ENCODE measurements at places on chromosomes 12 and 14. TPM values are rescaled to one million over a fixed set of nuclear protein-coding genes. Genes with fewer than 3 reads are reported as not detected.

IL31 gene
- not detected for total RNA-seq

FERMT2 gene
- total RNA-seq = 100 TPM

ITGB7 gene
- total RNA-seq = 0.80 TPM

SSTR1 gene
- under 0.01 TPM for total RNA-seq

P2RX2 gene
- total RNA-seq = not detected

TRIAP1 gene
- 26.6 TPM for total RNA-seq

FOXA1 gene
- total RNA-seq = 0.09 TPM

CARMIL3 gene
- total RNA-seq = 0.27 TPM

GNB3 gene
- total RNA-seq = 4.7 TPM

MIPOL1 gene
- total RNA-seq = 10.5 TPM

SYCP3 gene
- total RNA-seq = 0.13 TPM

SLCO1B1 gene
- 0.04 TPM for total RNA-seq

DNA sequence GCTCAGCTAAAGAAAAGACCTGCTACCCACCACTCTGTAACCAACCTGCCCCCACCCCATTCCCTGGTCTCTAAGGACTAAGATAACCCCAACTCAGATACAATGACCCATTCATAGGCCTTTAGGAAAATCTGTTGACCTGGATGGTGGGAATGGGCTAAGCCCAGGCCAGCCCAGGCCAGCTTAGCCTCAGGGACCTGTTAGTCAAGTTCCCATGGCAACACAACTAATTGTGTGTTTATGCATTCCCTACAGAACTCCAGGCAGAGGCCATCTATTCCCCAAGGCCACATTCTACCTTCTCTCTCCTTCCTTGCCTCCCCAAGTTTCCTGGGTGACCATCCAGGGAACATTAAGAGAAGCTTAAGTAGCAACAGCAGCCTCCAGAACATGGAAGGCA, 16.1 kb upstream of the KRT8 start:
- no peak for DNase-seq

DNA sequence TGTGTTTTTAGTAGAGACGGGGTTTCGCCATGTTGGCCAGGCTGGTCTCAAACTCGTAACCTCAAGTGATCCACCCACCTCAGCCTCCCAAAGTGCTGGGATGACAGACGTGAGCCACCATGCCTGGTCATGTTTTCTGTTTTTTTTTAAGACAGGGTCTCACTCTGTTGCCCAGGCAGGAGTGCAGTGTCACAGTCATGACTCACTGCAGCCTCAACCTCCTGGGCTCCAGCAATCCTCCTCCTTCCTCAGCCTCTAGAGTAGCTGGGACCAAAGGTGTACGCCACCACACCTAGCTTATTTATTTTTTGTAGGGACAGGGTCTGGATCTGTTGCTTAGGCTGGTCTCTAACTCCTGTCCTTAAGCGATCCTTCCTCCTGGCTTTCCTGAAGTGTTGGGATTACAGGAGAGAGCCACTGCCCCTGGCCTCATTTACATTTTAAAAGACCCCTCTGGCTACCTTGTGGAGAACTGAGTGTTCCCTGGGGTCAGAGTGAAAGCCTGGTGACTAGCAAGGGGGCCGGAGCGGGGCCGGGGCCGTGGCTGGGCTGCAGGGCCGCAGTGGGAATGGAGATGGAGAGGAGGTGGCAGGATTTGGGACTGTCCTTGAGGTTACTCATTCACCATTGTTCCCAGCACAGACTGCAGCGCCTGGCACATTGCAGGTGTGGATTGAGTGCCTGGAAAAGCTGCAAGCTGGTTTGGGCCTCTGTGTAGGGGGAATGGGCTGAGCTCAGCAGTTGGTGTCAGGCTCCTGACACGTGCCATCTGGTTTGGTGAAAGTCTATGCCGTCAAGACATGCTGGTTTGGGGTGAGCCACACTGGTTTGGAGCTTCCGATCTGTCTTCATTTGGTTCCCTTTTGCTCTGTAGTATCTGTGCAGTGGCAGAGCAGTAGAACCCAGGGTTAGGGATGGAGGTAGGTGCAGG, 18.1 kb downstream of the KMT5A start:
- DNase-seq = no peak

DNA sequence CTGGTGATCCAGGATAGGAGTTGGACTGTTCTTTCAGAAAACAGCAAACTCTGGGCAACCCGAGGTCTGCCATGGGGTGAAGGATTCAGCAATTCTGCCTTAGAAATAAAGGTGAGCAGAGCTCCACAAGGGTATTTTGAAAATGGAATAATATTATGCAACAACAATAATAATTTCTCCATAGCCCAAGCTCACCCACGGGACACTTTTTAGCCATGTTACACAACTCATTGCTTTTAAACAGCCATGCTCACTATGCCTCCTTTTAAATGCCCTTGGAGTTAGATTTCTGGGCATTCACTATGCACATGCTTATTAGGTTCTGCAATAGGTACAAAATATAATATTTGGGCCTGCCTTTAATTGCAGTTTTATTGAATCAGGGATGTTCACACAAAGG, 37.2 kb downstream of the SLC35F4 start:
- DNase-seq = no peak

- DNase-seq = no peak
These were observed 66.3 kb downstream of the SRRM4 start for GRCh38 chr12:119047641-119048040.

GRCh38 chr14:90381999-90382451, 14.8 kb upstream of the CALM1 start:
- peak; percentile 48 for DNase-seq

- no peak for DNase-seq
These were observed 9.1 kb downstream of the CAMKK2 start for GRCh38 chr12:121287267-121287954.

GRCh38 chr12:50039151-50039835, 14.0 kb upstream of the RACGAP1 start:
- peak; percentile 74 for DNase-seq

DNA sequence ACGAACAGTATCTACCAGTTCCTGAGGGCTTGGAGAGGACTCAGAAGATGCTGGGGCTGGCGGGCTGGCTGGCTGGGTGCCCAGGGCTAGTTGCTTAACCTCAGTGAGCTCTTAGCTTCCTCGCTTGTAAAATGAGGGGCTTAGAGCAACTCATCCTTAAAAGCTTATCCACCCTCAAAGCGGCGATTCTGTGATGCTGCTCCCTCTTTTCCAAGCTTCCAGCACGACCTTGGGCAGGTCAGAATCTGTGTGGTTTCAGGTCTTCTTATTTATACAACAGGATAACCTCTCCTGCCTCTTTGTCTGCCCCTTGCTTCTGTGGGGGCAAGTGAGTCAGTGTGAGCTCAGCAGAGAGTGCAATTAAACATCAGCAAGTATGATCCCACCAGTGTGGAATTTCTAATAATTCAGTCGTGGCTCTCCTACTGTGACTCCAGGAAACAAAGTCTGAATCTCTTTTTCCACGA, 281.8 kb downstream of the KSR2 start:
- DNase-seq = peak; percentile 49

- DNase-seq = no peak
These were observed 22.8 kb upstream of the USP44 start for GRCh38 chr12:95573951-95574576.

- peak; percentile 8 for DNase-seq
These were observed 165.5 kb upstream of the NOS1 start for GRCh38 chr12:117526757-117527478.

- DNase-seq = no peak
These were observed 6.9 kb downstream of the EXOC3L4 start for GRCh38 chr14:103101257-103101962.

GRCh38 chr12:74337951-74338350, 199.7 kb upstream of the ATXN7L3B start:
- no peak for DNase-seq

DNA sequence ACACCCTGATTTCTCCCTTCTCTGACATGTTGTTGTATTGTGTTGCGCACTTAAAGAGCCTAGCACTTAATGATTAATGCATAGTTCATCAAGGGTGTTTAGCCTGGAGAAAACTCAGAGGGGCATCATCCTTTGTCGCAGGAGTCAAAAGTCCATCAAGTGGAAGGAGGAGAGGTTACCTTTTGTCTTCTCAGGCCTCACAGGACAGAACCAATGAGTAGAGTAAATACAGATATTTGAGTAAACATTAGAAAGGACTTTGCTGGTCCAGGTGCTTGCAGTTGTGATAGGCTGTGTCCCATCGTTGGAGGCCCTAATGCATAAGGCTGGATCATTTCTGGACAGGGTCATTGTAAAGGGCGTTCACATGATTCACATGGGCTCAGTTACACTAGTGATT, 430.9 kb downstream of the PCNX1 start:
- DNase-seq = no peak

DNA sequence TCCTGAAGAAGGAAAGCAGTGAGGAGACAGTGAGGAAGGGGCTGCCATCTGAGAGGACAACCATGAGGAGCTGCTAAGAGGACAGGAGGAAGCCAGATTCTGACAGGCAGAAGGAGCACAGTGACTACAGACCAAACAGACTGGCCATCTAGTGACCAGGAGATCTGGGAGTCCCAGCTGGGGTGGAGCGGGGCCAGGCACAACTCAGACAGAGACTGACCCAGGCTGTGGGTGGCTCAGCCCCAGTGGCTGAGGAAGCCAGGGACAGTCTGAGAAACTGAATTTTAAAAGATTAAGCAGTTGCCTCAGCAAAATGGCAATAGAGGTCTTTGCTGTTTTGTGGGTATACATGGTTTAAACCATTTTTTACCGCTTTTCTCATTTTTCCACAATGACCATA, 28.9 kb downstream of the LRRC74A start:
- DNase-seq = no peak

- no peak for DNase-seq
These were observed 130.2 kb downstream of the PRICKLE1 start for GRCh38 chr12:42459336-42459847.

DNA sequence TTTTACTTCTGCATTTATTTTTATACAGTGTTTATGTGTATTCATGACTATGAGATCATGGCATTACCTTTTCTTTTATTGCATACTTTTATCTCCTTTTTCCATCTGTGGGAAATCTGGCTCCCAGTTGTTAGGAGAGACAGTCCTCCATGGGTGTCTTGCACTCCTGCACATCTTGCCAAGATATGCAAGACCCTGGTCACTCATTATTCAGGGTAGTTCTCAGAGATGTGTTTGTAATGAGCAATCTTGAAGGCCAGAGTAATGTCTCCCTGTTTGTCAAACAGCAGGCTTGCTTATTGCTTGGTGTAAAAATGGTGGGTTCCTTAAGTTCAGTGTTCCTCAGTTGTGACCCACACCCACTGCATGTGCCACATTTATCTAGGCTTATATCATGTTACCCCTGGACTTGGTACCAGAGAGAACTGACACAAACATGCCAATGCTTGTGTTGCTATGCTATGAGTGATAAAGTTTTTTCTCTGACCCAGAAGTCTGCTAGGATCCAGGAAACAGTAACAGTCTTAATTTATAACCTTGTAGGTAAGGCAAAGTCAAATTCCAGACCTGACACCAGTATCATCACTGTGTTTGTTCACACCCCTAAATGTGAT, 36.8 kb downstream of the PPHLN1 start:
- no peak for DNase-seq

DNA sequence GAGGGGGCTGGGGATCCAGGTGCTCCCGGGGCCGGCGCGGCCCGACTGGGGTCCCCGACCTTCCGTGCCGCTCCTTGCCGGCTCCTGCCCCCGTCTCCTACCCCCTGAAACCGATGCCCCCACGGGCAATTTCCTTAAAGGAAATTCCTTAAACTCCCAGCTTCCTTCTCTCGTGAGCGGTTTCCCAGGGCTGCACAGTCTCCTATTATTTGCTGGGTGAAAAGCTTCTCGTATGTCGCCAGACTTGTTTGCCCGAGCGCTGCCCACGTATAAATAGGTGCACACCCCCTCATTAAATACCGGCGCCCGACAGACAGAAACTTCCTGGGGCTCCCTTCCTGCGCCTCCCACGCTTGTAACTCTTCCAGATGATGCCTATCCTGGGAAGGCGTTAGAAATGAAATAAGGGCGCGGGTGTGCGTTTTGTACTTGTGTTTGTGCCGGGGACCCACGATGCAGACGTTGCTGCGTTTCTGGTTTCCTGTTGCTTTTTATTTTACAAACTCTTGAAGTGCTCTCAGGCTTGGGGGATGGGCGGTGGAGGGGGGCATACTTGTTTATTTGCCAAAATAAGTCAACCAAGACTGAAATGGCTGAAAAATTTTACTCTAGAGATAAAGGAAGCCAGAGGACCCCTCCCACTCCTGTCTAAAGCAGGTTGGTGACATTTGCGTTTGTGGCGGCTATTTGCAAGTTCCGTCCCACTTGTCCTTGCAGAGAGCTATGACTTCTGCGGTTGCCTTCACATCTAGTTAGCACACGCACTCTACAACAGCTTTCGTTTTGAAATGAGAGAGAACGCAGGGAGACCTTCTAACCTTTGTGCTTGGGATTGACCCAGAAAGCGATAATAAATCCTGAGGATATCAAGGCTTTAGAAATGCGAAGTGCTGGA, 1.0 kb downstream of the HIP1R start:
- DNase-seq = peak; percentile 28
